ENCODE measurements at places on chromosomes 12 and 14. TPM values are rescaled to one million over a fixed set of nuclear protein-coding genes. Genes with fewer than 3 reads are reported as not detected.

DEGS2 gene
- 8.3 TPM for total RNA-seq

C12orf60 gene
- total RNA-seq, result 3.7 TPM

PTPRO gene
- 0.37 TPM for total RNA-seq

CARMIL3 gene
- total RNA-seq, result 4.2 TPM

ABHD12B gene
- not detected for total RNA-seq

Data from activated T-helper 17 cell treated with anti-CD3 and anti-CD28 coated beads, Interleukin-2, amount 50 U/mL, for 72 hours (primary cell).